T47D (cell line): ENCODE measurements at places on chromosomes 2 and 18.

DNA sequence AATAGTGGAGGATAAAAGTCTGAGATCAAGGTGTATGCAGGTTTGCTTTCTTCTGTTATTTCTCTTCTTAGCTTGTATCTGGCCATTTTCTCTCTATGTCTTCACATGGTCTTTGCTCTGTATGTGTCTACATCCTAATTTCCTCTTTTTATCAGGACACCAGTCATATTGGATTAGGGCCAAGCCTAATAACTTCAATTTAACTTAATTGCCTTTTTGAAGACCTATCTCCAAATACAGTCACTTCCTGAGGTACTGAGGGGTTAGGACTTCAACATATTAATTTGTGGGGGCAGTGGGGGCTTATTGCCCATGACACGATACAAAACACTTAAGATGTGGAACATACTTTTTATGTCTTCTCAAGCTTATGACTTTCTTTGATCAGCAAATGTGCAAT lies 632.9 kb upstream of the CELF4 start:
- DNase-seq = no peak

- DNase-seq = no peak
Observed at GRCh38 chr18:74259347-74259746, 32.4 kb downstream of the CYB5A start.

GRCh38 chr2:221477714-221478484 lies 94.2 kb downstream of the EPHA4 start:
- no peak for DNase-seq

DNA sequence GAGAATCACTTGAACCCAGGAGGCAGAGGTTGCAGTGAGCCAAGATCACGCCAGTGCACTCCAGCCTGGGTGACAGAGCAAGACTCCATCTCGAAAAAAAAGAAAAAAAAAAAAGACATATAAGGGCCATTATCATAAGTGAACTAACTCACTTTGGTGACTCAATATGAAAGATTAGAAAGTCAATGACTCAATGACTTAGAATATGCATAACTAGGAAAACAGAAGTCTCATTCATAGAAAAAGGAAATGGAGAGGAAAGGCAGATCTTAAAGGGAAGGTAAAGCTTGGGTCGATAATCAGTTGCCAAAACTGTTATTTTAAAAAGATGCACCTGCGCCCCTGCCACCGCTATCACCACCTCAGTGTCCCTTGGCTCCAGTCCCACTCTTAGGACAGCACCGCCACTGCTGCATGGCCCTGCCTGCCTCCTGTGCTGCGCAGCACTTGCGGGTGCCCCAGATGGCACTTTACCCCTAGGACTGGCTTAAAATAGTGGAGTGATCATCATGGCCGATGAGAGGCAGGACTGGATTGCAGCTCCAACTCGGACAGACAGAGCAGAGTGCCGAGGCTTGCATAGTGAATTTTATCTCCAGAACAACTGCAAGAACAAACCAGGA lies 54.7 kb downstream of the INO80D start:
- no peak for DNase-seq

DNA sequence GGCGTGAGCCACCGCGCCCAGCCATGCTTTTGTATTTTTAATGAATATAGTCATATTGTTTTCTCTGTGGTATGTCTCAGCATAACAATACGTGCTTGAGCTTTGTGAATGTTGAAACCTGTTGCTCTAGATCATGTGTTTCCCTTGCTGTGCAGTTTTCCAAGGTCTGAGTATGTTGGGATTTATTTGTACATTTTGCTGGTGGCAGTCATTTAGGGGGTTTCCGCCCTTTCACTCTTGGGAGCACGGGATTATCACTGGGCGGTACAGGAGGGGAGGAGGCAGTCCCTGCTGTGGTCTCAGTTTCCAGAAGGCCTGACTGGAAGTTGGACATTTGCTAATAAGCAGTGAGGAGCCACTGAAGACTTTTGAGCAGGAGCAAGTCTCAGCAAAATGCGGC lies 24.9 kb upstream of the CATIP start:
- DNase-seq = no peak

- peak; percentile 12 for DNase-seq
Observed at GRCh38 chr18:36296650-36297416, 680 bp upstream of the FHOD3 start.

- no peak for DNase-seq
Observed at GRCh38 chr2:109175350-109175678, 46.3 kb downstream of the SH3RF3 start.

- DNase-seq = peak; percentile 13
Observed at GRCh38 chr2:207530160-207531031, 634 bp downstream of the CREB1 start.

GRCh38 chr2:38442643-38443541 lies 65.8 kb upstream of the ATL2 start:
- DNase-seq = no peak

DNA sequence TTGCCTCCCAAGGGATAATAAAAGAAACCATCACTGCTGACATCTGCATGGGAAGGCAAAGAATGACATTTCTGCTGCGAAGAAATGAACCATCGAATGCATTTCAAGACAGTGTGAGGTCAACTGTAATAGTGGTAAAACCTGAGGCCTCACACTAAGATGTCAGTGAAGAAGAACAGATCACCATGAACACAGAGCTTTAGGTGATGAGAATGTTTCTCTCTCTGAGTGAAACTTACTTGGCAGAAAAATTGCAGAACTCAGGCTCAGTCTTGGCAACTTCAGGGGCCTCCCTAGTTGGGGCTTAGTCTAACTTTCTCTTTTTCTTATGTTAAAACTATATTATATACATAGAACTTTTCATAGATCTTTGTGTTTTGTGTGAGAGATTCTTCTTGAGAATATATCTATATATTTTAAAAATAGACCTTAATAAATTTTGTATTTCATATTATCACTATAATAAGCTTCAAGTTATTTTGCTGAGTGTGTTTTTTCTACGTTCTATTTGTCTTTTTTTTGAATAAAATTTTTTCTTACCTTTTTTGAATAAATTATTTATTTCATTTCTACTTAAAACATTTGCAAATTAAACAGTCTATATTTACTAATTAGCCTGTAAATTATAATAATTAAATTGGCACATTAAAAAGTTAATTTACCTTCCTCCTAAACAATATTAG lies 427.5 kb upstream of the TRIB2 start:
- DNase-seq = no peak

GRCh38 chr2:235591921-235592320 lies 98.1 kb downstream of the AGAP1 start:
- DNase-seq = peak; percentile 81

DNA sequence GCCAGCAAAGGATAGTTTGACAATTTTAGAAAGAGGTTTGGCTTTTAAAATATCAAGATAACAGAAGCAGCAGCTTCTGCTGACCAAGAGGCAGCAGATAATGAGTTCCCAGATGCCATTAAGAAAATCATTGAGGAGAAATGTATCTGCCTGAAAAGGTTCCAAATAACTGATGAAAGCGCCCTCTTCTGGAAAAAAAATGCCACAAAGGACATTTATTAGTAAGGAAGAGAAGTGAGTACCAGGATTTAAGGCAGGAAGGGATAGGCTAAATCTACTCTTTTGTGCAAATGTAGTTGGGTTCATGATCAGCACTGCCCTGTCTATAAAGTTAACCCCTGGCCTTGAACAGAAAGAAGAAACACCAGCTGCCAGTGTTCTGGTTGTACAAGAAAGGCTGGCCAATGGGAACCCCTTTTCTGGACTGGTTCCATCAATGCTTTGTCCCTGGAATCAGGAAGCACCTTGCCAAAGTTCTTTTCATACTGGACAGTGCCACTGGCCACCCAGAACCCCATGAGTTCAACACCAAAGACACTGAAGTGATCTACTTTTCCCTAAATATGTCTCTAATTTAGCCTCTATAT lies 40.6 kb downstream of the DHX57 start:
- DNase-seq = no peak

- no peak for DNase-seq
Observed at GRCh38 chr2:233758141-233758540, 1.9 kb upstream of the UGT1A1 start.

DNA sequence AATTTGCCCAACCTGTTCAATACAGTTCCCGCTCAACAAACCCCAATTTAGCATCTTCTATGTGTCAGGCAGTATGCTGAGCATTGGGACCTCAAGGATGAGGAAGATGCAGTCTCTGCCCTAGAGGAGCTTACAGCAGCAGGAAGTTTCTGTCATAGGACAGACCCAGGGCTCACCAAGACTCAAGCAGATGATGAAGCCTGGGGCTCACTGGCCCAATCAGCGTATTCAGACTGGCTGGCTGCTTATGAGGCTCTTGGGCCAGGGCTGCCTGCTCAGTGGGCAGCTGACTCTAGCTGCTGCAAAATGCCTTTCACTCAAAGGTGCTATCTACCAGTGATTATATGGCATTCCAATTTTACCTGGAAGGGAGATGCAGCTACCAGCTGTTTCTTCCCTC lies 2.1 kb downstream of the FAM178B start:
- DNase-seq = no peak

- no peak for DNase-seq
Observed at GRCh38 chr2:127528487-127528886, 2.2 kb upstream of the IWS1 start.

GRCh38 chr2:149056541-149057255 lies 18.2 kb downstream of the LYPD6B start:
- DNase-seq = no peak

DNA sequence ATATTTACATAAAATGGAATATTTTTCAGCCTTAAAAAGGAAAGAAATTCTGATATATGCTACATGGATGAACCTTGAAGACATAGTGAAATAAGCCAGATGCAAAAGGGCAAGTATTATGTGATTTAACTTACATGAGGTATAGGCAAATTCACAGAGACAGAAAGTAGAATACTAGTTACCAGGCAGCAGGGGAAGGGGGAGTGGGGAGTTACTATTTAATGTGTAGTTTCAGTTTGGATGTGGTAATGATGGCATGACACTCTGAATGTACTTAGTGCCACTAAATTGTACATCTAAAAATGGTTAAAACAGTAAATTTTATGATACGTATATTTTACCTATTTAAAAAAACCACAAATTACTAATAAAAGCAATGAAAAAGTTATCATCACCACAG lies 12.1 kb downstream of the METTL4 start:
- DNase-seq = no peak

DNA sequence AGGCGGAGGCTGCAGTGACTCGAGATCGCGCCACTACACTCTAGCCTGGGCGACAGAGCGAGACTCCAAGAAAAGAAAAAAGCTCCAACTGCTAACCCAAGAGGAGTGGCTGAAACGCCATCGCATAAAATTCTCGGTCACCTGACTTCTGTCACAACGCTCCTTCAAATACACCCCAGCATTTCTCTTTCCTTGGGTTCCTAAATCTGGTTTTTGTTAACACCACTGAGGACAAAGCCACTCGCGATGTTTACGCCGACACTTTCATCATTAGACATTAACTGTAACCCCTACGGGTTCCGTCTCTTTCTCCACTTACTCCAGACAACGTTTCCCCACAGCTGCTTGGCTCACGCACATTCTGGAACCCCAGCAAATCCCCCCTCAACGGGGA lies 679 bp downstream of the CLK1 start:
- DNase-seq = no peak

DNA sequence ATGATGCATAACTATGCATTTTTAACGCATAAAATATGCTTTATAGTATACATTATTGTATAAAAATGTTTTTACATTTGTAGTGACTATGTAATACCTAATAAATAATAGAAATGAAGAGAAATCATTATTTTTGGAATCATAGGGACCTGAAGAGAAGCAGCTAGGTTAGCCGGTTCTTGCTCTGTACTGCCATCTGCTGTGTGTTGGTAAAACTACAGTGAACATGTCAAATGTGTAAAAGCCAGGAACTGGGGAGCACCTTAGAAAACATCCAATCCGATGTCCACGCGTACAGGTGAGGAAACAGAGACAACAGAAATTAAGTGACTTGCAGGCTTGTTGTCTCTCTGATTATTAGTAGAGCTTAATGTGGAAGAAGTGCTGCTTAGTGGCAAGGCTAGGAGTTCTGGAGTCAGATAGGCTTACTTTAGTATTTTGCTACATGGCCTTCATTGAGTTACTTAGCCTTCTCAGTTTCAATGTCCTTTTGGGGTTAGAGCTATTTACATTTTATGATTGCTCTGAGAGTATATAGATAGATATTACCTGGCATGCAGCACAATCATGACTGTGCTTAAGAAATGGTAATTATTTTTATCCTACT lies 386.5 kb downstream of the DLGAP1 start:
- peak; percentile 6 for DNase-seq

GRCh38 chr2:128289439-128289838 lies 29.2 kb downstream of the HS6ST1 start:
- DNase-seq = no peak

DNA sequence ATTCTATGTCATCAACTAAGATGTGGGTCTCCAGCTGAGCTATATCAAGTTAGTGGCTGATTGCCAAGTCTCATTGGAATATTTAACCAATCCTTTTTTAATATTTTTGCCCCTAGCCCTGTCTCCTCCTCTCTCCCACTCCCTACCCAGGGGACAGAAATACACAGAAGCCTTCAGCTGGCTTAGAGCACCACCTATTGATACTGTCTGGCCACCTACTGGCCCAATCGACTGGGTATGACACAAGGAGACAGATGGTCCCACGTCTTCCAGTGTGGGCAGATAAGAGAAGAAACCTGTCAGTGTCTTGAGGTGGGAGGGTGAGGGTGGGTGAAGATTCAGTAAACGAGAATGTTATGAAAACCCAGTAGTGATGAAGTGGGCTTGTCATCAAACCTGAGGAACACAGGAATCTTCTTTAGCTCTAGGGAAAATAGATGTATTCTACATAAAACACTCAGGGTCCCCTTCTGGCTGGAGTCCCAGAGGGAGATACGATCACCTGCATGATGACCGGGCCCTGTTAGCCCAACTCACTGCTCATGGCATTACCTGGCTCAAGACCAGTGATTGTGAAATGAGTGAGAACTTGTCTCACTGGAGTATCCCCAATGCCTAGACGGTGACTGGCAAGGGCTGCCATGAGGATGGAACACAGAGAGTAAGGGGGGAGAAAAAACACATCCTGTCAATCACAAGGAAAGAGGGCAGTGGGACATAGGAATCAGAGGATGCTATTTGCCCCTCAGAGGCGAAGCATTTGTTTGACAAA lies 26.7 kb downstream of the POLR1A start:
- DNase-seq = no peak

GRCh38 chr2:43347746-43348145 lies 121.3 kb upstream of the ZFP36L2 start:
- no peak for DNase-seq

- DNase-seq = no peak
Observed at GRCh38 chr2:19125901-19126680, 232.3 kb downstream of the OSR1 start.

DNA sequence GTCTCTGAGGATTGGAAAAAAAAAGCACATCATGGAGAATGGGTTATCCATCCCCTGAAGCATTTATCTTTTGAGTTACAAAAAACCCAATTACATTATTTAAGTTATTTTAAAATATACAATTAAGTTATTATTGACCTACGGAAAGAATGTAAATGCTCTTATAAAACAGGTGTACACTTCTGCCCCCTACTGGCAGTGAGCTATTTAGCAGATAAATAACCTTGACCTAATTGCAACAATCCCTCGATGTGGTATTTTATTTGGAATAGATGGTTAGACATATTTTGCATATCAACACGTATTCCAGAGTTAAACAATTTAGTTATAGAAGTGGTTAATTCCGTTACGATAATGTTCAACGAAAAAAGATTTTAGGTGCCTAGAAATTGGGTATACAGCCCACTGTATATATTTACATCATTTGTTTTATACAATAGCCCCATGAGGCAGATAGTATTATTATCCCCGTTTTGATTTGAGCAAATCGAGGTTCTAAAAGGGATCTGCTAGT lies 9.1 kb upstream of the DAW1 start:
- no peak for DNase-seq
